Body of pancreas (tissue), 4 donors: ENCODE measurements at places on chromosomes 12 and 14.

DNA sequence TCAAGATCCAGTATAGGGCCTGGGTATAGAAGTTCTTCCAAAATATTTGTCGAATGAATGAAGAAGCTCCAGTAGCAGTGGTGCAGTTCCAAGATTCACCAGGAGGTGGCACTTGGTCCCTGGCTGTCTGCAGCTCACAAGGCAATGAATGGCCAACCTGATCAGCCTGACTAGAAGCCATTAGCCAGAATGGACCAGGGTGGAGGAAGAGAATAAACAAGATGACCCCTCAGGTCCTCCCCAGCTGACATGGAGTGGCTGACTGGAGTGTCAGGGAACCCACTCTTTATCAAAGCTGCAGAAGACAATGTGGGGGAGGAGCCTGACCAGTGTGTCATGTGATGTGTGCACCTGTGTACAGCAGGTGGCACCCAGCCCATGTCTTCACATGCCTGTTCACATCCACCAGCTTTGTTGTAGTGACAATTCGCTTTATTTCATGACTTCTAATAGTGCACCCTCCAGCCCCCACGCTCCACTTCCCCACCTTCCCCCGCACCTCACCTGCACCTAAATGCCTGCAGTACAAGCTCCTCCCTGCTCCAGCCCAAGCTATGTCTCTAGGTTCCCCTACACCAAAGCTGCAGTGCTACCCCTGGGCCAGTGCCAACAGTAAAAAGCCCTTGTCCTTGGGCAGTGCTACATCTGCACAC lies 3.0 kb downstream of the LTBP2 start:
- no peak overlapping the region for H3K4me3 ChIP-seq
- no peaks in the 10 kb centered on the region for H3K36me3 ChIP-seq
- peak overlapping the region; percentile 51 for H3K27ac ChIP-seq
- H3K27me3 ChIP-seq = no peaks in the 10 kb centered on the region
- peaks cover 44% of the 10 kb centered on the region for H3K4me1 ChIP-seq
- DNase-seq = peak; percentile 85

GRCh38 chr12:124073356-124074035 lies 100.5 kb downstream of the ZNF664 start:
- no peak overlapping the region for H3K4me3 ChIP-seq
- no peaks in the 10 kb centered on the region for H3K36me3 ChIP-seq
- H3K27me3 ChIP-seq = no peaks in the 10 kb centered on the region

- H3K4me1 ChIP-seq = peaks cover 16% of the 10 kb centered on the region
- no peaks in the 10 kb centered on the region for H3K27me3 ChIP-seq
- no peaks in the 10 kb centered on the region for H3K36me3 ChIP-seq
- DNase-seq = no peak
Observed at GRCh38 chr14:24631749-24632335, 2.1 kb downstream of the GZMB start.

- no peak for DNase-seq
- H3K4me3 ChIP-seq = no peak overlapping the region
- H3K4me1 ChIP-seq = no peaks in the 10 kb centered on the region
- no peaks in the 10 kb centered on the region for H3K27me3 ChIP-seq
Observed at GRCh38 chr12:50707396-50707795, 56.5 kb upstream of the ATF1 start.

GRCh38 chr14:91866511-91867295 lies 633 bp downstream of the TC2N start:
- no peaks in the 10 kb centered on the region for H3K27me3 ChIP-seq
- no peak overlapping the region for H3K4me3 ChIP-seq
- peaks cover 31% of the 10 kb centered on the region for H3K4me1 ChIP-seq
- H3K27ac ChIP-seq = no peak overlapping the region
